ENCODE measurements at places on chromosomes 1 and 21. TPM values are rescaled to one million over a fixed set of nuclear protein-coding genes. Genes with fewer than 3 reads are reported as not detected.

The OR2T29 gene
- total RNA-seq: not detected

- no peak overlapping the region for H3K27ac ChIP-seq
- H3K4me1 ChIP-seq: 0 out of 2 replicates have a peak, but pooled peaks cover 2% of the 10 kb centered on the region
- no peaks in the 10 kb centered on the region for H3K36me3 ChIP-seq
- DNase-seq: peak; percentile 29
Measured at GRCh38 chr21:21163904-21164303, 165.7 kb downstream of the NCAM2 start.

The C1QA gene
- total RNA-seq: 0.50 TPM

DNA sequence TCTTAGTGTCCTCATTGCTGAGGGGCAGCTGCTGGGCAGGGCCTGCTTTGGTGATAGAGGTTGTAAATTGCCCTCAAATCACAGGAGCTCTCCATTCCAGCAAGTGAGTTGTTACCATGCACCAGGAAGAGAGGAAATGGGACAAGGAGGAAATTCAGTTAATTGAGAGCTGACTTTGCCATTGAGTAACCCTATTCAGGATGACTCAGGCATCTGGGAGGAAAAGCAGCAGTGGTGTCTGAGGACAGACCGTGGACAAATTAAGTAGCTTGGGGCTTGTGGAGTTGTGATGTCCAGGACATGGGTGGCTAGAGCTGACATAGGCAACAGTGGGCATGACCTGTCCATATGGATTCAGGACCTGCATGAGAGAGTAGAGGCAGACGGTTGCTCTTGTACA, 5.9 kb downstream of the ARHGEF10L start:
- H3K27me3 ChIP-seq: no peaks in the 10 kb centered on the region
- H3K4me3 ChIP-seq: no peak overlapping the region
- DNase-seq: no peak
- H3K27ac ChIP-seq: peak overlapping the region; percentile 88
- H3K36me3 ChIP-seq: peaks cover 8% of the 10 kb centered on the region
- H3K4me1 ChIP-seq: peaks cover 78% of the 10 kb centered on the region

DNA sequence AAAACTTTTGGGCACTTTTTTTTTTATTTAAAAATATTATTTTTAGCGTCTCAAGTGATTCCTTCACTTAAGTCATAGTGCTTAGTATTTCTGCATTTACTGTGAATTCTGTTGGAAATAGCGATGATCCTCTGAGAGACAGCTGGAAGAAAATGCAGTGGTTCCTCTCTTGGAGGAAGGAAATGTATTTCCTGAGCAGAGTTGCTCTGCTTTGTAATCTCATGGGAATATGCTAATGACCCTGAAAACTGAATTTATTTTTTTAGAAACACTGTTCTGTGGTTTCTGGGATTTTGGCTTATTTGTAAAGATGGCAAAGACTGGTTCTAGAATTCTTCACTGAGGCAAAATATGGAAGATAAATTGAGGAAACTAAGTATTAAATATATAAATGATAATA, 88.9 kb downstream of the NTNG1 start:
- H3K27ac ChIP-seq: no peak overlapping the region
- H3K27me3 ChIP-seq: no peaks in the 10 kb centered on the region
- no peaks in the 10 kb centered on the region for H3K36me3 ChIP-seq
- DNase-seq: no peak
- peaks cover 51% of the 10 kb centered on the region for H3K4me1 ChIP-seq

DNA sequence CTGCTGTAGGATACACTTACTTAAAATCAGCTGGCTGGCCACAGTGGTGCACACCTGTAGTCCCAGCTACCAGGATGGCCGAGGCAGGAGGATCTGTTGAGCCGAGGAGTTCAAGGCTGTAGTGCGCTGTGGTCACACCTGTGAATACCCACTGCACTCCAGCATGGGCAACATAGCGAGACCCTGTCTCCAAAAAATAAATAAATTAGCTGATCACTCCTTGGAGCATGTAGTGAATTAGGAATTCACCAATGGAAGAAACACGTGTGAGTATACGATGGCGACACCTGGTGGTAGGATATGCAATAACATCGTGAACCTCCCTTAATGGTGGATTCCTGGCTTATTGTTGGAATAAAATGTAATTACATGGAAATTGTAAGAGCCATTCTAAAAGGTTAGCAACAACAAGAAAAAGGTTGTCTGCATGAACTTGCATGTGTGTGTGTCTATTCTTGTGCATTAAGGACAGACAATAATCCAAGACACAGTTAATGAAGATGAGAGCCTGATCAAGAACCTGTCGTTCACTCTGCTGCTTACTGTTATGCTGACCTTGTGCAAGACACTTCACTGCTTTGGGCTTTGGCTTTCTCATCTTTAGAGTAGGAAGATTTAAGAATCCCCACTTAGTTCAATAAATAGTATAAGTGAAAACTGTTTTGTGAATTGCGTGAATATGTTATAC, 38.6 kb upstream of the COX20 start:
- H3K4me3 ChIP-seq: no peak overlapping the region
- H3K4me1 ChIP-seq: peaks cover 5% of the 10 kb centered on the region
- peak; percentile 66 for DNase-seq
- no peaks in the 10 kb centered on the region for H3K27me3 ChIP-seq

- peaks cover 5% of the 10 kb centered on the region for H3K27me3 ChIP-seq
- H3K27ac ChIP-seq: peak overlapping the region; percentile 59
Measured at GRCh38 chr1:230641346-230641745, 935 bp upstream of the COG2 start.

GRCh38 chr1:201328576-201328975, 45.3 kb downstream of the PKP1 start:
- no peaks in the 10 kb centered on the region for H3K4me1 ChIP-seq
- no peaks in the 10 kb centered on the region for H3K27me3 ChIP-seq
- H3K4me3 ChIP-seq: no peak overlapping the region
- no peak overlapping the region for H3K27ac ChIP-seq
- H3K36me3 ChIP-seq: no peaks in the 10 kb centered on the region

- H3K27ac ChIP-seq: peak overlapping the region; percentile 28
- H3K36me3 ChIP-seq: no peaks in the 10 kb centered on the region
- no peak overlapping the region for H3K4me3 ChIP-seq
- no peaks in the 10 kb centered on the region for H3K27me3 ChIP-seq
- no peak for DNase-seq
Measured at GRCh38 chr1:54172614-54173599, 20.1 kb upstream of the CDCP2 start.

DNA sequence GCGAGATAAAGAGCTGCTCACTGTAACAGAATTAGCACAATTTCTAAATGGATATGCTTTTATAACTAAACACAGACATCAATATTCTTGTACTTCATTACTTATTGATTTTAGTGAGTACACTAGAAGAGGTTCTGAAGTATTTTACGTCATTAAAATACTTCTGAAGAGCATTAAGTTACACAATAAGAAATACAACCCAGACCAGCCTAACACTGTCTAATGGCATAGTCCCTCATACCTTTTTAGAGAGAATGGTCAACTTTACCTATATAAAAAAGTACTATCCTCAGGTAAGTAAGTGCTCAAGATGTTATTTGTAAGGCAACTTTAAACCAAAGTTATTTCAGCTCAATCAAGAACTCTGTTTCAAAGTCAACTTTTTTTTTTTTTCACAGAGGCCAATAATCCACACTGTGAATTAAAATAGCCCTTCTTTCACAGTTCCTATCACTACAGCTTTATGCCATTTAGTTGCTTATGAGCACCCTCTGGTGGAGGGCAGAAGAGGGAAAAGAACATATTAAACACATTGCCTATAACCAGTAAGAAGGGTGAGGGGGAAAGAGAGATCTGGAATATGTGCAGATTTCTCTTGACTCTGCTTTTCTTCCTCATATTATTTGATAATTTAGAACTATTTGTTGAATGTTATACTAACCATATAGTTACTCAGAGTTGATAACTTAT, 182.1 kb upstream of the DMRTA2 start:
- no peaks in the 10 kb centered on the region for H3K27me3 ChIP-seq
- peaks cover under 1% of the 10 kb centered on the region for H3K4me1 ChIP-seq
- DNase-seq: peak; percentile 22
- H3K27ac ChIP-seq: no peak overlapping the region
- H3K4me3 ChIP-seq: no peak overlapping the region

Data from WTC11 (cell line).